ENCODE measurements at places on chromosomes 6 and 20. TPM values are rescaled to one million over a fixed set of nuclear protein-coding genes. Genes with fewer than 3 reads are reported as not detected.

GRCh38 chr6:67248077-67248476 is 1387.0 kb upstream of the ADGRB3 start:
- DNase-seq, result no peak

- no peak for DNase-seq
These were observed 170.8 kb downstream of the SYNDIG1 start for GRCh38 chr20:24640276-24640675.

- no peak for DNase-seq
These were observed 57.5 kb downstream of the SNX9 start for GRCh38 chr6:157880534-157880933.

GRCh38 chr6:36597775-36598174 is 3.6 kb downstream of the SRSF3 start:
- DNase-seq, result no peak

DNA sequence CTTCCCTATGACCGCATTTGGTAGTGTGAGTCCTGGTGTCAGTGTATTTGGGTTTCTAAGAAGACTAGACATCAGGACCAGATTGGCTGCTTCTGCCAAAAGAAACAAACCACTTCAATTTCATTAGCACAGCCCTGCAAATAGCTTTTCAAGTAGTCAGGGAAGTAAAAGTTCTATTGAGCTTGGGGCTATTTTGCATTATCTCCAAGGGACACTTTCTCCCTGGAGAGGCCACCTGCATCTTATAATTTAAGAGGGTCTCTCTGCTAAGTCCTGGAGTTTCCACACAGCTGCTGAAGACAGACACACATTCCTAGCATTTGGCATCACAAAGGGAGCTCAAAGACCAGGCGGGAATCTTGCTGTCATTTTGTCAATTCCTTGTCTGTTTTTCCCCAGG is 141.2 kb downstream of the BMP2 start:
- no peak for DNase-seq

- DNase-seq, result no peak
These were observed 72.5 kb downstream of the TNFRSF21 start for GRCh38 chr6:47237196-47237595.

GRCh38 chr6:111411978-111412566 is 70.9 kb downstream of the REV3L start:
- no peak for DNase-seq

The VTA1 gene
- polyA plus RNA-seq, result 85.4 TPM

The OPN5 gene
- polyA plus RNA-seq, result 1.1 TPM

The PRSS16 gene
- 1.5 TPM for polyA plus RNA-seq

The MCCD1 gene
- 14.0 TPM for polyA plus RNA-seq

The CD109 gene
- 12.7 TPM for polyA plus RNA-seq

The SNX9 gene
- 43.2 TPM for polyA plus RNA-seq

The RGS17 gene
- polyA plus RNA-seq, result 2.9 TPM

Measured in right renal pelvis (tissue), 4 donors.